ENCODE measurements at places on chromosomes 7 and 10. TPM values are rescaled to one million over a fixed set of nuclear protein-coding genes. Genes with fewer than 3 reads are reported as not detected.

DNA sequence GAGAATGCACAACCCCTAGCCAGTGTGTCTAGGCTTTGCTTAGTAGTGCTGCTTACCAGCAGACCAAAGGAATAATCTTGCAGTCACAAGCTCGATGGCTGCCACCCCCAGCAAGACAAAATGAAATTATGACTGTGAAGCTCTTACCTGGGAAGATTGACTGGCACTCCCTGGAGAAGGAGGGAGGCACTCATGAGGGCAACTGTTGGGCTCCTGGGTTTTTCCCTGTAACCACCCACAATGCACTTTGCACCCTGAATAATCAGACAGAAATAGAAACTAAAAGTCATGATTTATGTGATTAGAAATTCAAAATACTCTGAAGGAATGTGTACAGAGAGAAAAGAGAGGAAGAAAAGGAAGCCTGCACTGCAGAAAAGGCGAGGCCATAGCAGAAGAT lies 144.3 kb upstream of the DGKB start:
- no peaks in the 10 kb centered on the region for H3K36me3 ChIP-seq
- no peak overlapping the region for H3K4me3 ChIP-seq
- no peak for DNase-seq
- H3K4me1 ChIP-seq = no peaks in the 10 kb centered on the region

DNA sequence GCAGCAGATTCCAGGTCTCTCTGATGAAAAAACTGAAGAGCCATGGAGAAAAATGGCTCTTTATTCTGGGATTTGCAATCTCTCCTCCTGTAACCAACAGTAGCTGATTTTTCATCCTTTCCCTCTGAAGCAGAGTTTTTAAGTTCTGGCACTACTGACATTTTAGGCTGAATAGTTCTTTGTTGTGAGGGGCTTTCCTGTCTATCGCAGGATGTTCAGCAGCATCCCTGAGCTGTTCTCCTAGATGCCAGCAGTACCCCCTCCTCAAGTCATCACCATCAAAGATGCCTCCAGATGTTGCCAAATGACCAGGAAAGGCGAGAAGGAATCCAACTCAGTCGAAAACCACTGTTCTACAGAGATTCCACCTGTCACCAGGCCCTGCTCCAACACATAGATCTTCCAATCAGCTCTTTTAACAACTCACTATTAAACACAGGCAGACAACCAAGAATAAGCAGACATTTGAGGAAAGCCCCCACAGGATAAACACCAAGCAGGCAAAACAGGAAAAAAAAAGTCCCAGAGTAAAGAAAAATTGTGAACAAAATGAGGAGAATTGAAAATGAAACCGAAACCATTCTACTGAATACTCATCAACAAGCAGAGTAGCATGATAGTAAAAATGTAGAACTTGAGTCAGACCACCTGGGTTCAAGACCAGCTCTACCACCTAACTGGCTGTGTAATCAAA lies 124.8 kb downstream of the MPP7 start:
- H3K4me1 ChIP-seq = no peaks in the 10 kb centered on the region
- H3K27me3 ChIP-seq = no peaks in the 10 kb centered on the region
- no peak for DNase-seq
- no peaks in the 10 kb centered on the region for H3K36me3 ChIP-seq
- peak overlapping the region; percentile 4 for H3K27ac ChIP-seq

- peaks cover 6% of the 10 kb centered on the region for H3K36me3 ChIP-seq
- H3K4me1 ChIP-seq = no peaks in the 10 kb centered on the region
- no peak for DNase-seq
- H3K27ac ChIP-seq = peak overlapping the region; percentile 8
- no peaks in the 10 kb centered on the region for H3K27me3 ChIP-seq
These were observed 19.2 kb downstream of the ITPRIP start for GRCh38 chr10:104318810-104319741.

DNA sequence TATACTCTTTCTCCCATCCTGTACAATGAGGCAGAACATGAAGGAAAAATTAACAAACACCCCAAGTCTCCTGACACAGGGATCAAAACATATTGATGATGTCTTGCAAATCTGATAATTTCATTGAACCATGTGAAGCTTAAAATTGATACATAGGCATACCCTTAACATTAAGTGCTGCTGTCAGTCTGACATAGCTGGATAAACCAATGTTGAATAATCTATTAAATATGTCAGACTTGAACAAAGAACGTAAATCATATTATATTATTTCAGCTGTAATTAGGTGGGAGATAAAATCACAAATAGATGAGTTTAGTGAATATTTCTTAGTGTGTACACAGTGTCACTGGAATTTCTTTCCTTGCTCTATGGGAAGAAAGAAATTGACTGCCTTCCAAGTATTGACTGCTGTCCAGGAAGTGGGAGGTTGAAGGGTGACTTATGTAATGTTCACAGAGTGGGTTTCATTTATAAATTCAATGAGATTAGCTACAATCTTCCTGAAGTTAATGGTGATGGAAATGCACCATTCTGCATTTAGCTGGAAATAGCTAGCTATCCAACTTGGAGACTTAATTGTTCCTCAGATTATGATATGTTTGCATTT lies 170.8 kb downstream of the AUTS2 start:
- no peaks in the 10 kb centered on the region for H3K4me1 ChIP-seq
- no peak overlapping the region for H3K4me3 ChIP-seq
- H3K27ac ChIP-seq = no peak overlapping the region
- no peak for DNase-seq
- no peaks in the 10 kb centered on the region for H3K27me3 ChIP-seq

- no peaks in the 10 kb centered on the region for H3K36me3 ChIP-seq
- H3K4me3 ChIP-seq = no peak overlapping the region
- no peaks in the 10 kb centered on the region for H3K4me1 ChIP-seq
These were observed 81.9 kb downstream of the RBM20 start for GRCh38 chr10:110725801-110726630.

MKRN1 gene
- 85.0 TPM for total RNA-seq

All from breast epithelium (tissue), 4 donors.